Upper lobe of right lung (tissue), 1 donor: ENCODE measurements at places on chromosomes 2 and 18.

GRCh38 chr2:239131521-239131920 is 269.3 kb downstream of the HDAC4 start:
- DNase-seq = no peak

GRCh38 chr2:62826141-62826540 is 120.6 kb downstream of the EHBP1 start:
- no peak for DNase-seq

GRCh38 chr2:63692002-63692606 is 103.3 kb downstream of the MDH1 start:
- DNase-seq = no peak

DNA sequence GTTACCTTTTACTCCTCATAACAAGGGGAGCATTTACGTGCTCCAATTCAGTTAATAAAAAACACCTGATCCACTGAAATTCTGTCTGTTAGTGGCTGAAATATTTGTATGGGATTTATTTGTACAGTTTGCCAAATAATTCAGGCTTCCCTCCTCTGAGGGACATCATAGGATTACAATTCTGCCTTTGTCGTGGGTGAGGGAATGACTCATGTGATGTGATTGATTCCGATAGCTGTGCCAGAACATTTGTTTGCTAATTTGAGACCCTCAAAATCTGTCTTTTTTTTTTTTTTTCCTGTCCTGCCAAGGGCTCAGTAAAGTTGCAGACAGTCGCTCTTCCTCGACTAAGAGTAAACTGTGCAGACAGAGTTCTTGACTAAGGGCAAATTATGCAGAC is 612.6 kb upstream of the CDH2 start:
- DNase-seq = no peak

DNA sequence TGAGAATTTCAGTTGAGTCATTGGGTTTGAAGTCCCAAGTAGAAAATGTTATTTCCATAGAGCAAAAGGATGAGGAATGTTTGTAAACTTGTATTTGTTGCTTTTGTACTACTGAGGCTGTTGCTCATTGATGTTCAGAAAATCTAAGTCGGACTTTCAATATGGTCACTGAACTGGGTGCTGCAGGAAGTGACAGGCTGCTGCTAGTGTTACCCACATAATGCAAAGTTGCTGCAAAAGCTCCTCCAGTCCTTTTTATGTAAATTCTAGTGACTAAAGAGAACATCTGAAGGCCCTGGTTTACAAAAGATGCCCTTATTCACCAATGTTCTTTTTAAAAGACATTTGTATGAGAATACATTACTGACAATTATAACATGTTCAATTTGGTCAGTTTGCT is 131.1 kb upstream of the FAM98A start:
- DNase-seq = no peak

DNA sequence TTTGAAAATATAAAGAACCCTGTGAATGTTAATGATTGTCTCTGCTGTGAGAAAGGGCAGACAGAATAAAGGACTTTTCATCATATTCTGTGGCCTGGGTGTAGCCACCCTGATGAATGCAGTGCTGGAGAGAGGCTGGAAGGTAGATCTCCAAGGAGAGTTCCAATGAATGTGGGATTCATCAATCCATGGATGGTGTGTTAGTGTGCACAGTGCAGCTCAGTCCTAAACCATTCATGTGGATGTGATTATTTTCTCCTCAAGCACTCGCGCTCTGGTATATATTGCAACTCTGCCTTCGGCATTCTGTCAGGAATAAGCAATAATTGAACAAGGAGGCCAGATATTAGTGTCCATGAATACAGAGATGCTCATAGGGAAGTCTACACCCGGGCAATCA is 47.1 kb downstream of the LRRTM1 start:
- DNase-seq = no peak

DNA sequence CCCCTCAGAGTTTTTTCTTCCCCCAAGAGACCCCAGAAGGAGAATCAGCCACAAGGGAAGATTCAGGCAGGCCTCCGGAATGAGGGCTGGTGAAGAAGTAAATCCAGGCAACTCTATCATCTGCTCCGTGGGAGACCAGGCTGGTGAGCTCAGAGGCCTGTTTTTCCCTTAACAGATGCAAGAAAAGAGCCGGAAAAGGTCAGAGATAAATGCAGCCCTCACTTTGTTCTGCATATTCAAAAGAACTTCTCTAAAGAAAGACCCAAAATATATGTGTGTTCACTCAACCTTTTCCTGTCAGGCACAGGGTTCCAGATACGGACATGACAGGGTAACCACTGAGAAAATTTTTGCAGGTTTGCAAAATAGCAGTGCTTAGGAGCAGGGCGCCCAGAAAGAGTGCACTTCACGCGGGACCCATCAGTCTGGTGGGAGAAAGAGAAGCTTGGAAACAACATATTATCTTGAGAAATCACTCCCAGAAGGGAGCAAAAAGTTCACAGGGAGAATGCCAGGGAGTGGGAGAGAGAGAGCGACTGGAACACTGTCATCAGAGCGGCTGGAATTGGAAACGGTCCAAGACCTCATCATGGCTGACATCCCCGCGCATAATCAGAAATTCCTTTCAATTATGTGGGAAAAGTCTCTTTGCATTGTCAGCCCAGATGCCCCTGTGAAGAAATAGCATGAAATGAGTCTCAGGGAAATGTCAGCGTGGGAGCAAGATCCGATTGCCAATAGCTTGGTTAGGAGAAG is 244.8 kb upstream of the SLC14A2 start:
- DNase-seq = no peak

- peak; percentile 85 for DNase-seq
Measured at GRCh38 chr2:241507430-241508239, 749 bp downstream of the STK25 start.

DNA sequence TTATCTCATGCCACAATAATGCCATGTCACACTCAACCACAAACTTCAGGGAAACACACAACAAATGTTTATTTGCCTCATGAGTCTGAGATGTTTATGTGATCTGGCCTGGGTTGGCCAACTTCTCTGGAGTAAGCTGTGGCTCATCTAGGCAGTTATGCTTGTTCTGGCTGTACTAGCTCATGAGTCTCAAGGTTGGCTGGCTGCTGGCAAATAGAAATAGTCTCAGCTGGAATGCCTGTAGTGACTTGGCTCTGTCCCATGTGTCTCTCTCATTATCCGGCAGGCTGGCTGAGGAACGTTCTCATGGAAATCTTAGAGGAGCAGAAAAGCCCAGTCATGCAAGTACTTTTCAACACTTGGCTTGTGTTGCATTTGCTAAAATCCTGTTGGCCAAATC is 234.9 kb upstream of the CDH2 start:
- DNase-seq = no peak

GRCh38 chr2:89850881-89851582 is 1159.6 kb downstream of the RPIA start:
- no peak for DNase-seq

DNA sequence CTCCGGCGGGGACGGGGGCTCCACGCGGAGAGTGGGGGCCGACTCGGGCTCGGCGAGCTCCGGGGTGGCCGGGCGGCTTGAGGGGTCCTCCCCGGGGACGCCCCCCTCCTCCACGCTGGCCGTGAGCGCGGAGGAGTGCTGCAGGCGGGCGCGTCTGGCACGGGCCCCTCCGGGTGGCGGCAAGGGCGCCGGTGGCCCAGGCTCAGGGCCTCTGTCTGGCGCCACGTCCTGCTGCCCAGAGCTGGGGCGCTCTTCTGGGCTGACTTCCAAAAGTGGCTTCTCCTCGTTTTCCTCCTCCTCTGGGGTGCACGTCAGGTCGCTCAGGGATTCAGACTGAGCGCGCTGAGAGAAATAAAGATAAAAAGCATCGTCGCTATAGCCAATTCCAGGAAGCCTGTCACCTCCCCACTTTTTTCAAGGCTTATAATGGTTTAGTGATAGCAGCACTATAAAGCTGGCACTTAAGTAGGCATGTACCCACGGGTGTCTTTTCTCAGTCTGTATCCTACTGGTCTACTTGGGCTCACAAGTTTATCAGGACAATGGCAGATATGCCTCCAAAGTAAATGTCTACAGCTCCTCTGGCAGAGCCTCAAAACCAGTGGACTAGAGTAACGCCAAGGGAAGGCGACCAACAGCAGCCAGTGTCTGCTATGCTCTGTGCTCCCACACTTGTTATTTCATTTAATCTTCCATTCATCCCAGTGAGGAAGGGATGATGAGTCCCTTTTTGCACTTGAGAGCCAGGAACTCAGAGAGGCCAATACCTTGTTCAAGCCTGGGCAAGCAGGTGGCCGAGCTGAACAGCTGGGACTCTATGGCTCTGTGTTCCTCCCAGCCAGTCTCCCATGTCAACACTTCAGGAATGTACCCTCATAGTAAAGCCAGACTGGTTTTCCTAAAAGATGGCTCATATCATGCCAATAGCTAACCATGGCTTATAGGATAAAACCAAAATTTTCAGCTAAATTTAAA is 92.6 kb upstream of the MGAT4A start:
- no peak for DNase-seq

- DNase-seq = no peak
Measured at GRCh38 chr2:39545957-39546356, 108.9 kb upstream of the MAP4K3 start.

GRCh38 chr2:231334981-231335380 is 60.5 kb upstream of the B3GNT7 start:
- DNase-seq = no peak

- DNase-seq = no peak
Measured at GRCh38 chr18:58578835-58579560, 49.9 kb downstream of the ALPK2 start.

DNA sequence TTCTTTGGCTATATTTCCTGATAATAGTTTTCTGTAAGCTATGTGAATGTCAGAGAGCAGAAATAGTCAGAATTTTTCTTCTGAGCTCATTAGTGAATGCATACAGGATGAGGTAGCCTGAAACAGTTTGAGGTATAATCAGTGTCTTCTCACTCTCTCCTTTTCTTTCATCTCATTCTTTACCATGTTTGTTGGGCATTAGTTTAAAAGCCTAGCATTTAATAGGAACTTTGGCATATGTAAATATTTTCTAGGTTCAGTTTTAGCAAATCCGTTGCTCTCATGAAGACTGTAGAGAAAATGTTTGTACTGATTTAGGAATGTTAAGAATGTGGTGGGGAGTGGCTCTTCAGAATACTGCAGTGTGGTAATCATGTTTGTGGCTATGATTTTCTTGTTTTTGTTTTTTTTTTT is 119.4 kb downstream of the PARD3B start:
- DNase-seq = no peak

DNA sequence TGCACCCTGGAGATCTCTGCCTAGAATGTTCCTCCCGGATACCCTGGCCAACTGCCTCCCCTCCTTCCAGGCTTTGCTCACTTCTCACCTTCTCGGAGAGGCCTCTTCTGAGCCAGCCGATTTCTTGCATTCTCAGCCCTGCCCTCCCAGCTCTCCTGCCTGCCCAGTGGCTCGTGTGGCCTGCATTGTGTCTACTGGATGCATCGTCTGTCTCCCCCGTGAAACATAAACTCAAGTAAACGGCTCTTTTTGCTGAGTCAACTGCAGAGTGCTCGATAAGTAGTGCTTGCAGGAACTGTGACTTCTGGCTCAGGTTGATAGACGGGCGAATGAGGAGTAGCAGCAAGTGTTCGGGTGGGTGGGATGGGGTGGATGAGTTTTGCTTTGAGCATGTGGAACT is 112.5 kb upstream of the ODC1 start:
- no peak for DNase-seq

GRCh38 chr2:155377266-155377680 is 678.8 kb downstream of the KCNJ3 start:
- DNase-seq = no peak

DNA sequence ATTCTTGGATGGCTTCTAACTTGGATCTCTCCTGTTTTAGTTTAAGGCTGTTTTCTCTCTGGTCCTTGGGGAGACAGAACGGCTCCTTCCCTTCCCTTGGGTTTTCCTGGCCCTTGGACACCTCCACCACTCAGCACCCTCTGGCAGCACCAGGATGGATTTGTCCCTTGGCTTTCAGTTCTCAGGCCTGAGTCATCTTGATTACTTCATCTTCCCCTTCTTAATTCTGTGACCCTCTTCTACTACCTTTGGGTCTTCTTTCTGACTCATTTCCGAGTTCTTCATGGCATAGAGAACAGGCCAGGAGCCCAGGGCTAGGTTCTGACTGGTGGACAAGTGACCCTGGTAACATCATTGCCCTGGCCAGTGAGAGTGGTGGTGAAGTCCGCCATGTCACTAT is 14.9 kb downstream of the IGFBP2 start:
- DNase-seq = no peak

GRCh38 chr2:129008881-129009554 is 690.4 kb upstream of the HS6ST1 start:
- no peak for DNase-seq

DNA sequence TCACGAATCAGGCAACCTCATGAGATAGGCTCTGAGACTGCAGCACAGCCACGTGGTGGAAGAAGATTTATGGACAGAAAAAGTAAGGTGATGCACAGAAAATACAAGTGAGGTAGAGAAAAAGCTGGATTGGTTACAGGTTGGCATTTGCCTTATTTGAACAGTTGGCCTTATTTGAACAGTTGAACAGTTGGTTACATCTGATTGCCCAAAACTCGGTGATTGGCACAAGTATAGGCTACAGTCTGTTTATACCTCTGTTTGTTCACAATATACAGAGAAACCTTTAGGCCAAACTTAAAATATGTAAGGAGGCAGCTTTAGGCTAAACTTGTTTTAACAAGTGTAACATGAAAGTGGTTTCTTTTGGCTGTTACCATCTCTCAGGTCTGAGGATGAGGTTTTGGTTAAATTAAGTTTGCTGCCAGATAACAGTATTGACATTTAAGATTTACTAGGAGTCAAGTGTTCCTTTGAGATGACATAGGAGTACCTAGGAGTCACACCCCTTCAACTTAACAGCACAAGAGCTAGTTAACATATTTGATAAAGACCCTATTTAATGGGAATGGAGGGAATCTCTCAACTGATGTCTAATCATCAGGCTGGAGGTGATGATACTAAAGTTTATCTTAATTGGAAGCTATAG is 16.5 kb upstream of the GPR155 start:
- DNase-seq = no peak

DNA sequence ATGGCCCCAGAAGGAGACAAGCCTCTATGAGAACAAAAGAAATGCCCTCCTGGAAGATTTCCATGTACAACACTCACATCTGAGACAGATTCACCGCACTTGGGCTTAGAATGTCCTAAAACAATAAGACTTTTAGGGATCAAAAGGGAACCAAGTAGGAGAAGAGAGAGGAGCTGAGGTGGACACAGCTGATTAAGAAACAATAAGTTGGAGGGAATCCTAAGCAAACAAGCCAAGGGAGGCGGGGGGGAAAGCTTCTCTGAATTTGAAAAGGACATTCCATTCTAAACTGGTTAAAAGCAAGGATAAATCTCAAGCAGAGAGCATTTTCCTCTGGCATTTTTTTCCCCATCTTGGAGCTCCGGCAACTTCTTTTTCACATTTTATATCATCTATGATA is 9.9 kb downstream of the ACVR1 start:
- no peak for DNase-seq
